ENCODE measurements at places on chromosomes 4 and X.

GRCh38 chr4:142416121-142416520, 430.0 kb downstream of the INPP4B start:
- no peak for DNase-seq

- DNase-seq: no peak
These were observed 16.5 kb upstream of the LEF1 start for GRCh38 chr4:108185252-108185651.

- no peak for DNase-seq
These were observed 193.4 kb upstream of the GPR101 start for GRCh38 chrX:137227151-137227550.

GRCh38 chrX:45602151-45602550, 401.5 kb upstream of the DIPK2B start:
- DNase-seq: no peak

GRCh38 chr4:31791666-31792065, 1071.5 kb downstream of the PCDH7 start:
- no peak for DNase-seq

DNA sequence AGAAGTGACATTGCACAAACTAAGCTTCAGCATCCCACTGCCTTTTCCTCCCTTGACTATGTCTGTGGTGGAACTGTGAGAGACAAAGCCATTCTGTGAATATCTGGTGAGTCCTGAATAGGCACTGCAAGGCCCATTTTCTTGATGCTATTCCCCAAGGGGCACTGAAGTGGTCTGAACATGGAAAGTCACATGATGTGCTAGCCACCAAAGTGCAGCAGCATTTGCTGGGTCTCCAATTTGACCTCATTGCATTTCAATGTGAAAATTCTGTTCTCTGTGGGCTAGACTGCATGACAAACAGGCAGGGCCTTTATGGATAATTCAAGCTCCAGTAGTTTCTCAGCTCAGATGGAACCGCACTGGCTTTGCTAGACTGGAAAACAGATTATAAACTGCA, 627.4 kb upstream of the BOD1L1 start:
- DNase-seq: no peak

- no peak for DNase-seq
These were observed 52.9 kb upstream of the TENM3 start for GRCh38 chr4:182190306-182190705.

Measured in mesothelial cell of epicardium (in vitro differentiated cells).